Substantia nigra (tissue), 51 donors: ENCODE measurements at places on chromosomes 5 and 9.

DNA sequence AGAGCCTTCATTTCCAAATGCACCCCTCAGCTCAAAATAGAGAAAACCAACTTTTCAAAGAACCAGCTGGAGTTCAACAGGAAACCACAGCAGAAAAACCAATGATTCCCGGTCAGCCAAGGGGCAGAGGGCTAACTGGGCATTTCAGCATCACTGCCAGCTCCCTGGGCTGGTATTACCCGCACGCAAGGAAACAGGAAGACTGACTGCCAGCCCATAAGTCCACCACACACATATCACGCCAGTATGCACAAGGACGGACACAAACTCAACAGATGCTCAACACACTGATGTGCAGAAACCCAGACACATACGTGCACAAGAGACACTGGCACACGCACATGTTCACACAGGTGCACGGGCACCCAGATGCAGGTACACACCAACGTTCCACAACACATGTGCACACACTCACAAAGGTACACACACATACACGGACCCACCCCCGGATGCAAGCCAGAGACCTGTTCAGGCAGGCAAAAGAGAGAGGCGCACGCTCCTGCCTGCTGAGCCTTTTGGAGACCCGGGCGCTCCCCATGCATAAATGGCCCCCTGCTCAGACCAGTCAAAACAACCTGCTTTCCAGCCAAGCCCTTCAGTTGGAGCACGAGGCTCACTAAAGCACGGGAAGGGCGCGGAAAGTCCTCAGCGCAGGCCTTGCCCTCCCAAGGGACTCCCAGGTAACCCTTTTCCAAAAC is 2.1 kb downstream of the ADAMTS2 start:
- no peak for DNase-seq

GRCh38 chr5:107806271-107806670 is 135.5 kb upstream of the EFNA5 start:
- no peak for DNase-seq

DNA sequence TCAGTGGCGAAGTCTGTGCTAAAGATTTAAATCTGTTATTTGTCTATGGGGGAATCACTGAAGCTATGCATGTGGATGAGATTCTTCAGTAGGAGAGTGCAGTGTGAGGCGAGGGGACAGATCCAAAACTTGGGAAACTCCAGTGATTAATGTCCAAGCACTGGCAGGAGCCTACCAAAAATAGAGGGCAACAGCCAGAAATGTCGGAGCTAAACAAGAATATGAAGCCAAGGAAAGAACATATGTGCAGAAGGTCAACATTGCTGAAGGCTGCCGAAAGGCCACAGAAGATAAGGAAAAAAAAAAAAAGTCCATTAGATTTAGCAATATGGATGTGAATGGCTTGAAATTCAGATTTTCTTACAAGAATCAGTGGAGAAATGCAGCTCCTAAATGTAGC is 61.8 kb downstream of the C6 start:
- no peak for DNase-seq

GRCh38 chr9:135976531-135976930 is 15.4 kb upstream of the UBAC1 start:
- DNase-seq = no peak

DNA sequence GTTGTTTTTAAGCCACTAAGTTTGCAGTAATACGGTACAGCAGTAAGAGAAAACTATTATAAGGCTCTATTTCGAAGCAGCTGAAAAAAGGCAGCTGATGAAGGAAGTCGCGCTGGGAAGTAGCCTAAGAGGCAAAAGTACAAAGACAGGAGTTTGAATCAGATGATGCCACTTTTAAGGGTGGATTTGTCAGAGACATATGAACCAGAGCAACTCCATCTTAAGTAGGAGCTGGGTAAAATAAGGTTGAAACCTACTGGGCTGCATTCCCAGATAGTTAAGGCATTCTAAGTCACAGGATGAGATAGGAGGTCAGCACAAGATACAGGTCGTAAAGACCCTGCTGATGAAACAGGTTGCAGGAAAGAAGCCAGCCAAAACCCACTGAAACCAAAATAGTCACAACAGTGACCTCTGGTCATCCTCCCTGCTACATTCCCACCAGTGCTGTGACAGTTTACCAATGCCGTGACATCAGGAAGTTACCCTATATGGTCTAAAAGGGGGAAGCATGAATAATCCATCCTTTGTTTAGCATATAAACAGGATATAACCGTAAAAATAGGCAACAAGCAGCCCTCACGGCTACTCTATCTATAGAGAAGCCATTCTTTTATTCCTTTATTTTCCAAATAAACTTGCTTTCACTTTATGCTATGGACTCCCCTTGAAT is 91.8 kb upstream of the PRSS3 start:
- DNase-seq = no peak

DNA sequence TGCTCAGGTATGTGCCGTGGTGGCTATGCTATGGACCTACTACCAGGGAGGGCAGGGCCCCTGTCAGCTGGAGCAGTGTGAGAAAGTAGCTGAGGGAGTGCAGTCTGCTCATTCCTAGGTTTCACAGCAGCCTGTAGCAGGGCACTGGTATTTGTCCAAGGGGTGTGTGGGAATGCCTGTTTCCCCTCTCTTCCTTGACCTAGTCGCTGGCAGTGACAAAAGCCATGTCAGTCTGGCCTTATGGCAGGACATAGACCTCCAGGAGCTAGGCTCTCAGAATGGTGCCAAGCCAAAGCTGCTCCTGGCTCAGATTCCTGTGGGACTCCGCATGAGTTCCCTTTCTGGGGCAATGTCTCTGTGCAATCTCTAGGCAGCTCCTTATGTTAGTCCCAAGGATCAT is 253.9 kb upstream of the TYRP1 start:
- DNase-seq = no peak

DNA sequence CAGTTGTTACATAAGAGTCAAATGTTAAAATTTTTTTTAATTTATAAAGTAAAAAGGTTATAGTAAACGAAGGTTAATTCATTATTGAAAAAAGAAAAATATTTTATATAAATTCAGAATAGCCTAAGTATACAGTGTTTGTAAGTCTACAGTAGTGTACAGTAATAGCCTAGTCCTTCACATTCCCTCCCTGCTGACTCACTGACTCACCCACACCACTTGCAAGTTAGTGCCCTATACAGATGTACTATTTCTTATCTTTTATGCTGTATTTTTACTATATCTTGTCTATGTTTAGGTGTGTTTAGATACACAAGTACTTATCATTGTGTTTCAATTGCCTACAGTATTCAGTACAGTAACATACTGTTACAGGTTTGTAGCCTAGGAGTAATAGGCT is 57.6 kb downstream of the MAMDC2 start:
- DNase-seq = no peak

DNA sequence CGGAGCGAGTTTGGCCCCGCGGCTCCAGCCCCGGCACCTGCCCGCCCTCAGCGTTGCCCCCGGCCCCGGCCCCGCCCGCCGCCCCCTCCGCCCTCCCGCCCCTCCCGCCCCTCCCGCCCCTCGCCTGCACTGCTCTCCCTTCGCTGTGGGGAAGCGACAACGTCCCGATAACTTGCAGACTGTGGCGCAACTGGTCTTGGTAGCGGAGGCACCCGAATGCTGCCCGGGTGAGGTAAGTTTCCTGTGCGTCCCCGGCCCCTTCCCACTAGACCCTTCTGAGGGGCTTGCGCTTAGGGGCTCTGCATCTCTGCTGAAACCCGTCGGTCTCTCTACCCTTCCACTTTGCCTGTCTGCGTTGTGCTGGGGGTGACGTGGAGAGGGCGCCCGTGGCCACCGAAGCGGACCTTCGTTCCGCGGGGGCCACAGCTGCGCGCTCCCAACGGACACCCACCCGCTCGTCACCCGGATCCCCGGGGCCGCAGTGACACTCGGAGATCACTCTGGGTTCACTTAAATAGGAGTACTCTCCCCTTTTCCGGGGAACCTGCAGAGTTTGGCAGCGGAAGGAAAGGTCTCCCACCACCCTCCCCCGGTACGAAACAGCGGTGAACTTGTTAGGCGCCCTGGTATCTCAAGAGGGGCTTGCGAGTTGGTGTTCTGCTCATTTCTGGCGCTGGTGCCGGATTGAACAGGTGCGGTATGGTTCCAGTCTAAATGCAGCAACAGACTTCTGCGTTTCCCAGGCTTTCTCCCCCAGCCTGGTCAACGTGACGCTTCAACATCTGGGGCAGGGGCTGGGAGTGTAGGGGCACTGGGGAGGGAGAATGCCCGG is 707 bp downstream of the PIP5K1B start:
- no peak for DNase-seq

DNA sequence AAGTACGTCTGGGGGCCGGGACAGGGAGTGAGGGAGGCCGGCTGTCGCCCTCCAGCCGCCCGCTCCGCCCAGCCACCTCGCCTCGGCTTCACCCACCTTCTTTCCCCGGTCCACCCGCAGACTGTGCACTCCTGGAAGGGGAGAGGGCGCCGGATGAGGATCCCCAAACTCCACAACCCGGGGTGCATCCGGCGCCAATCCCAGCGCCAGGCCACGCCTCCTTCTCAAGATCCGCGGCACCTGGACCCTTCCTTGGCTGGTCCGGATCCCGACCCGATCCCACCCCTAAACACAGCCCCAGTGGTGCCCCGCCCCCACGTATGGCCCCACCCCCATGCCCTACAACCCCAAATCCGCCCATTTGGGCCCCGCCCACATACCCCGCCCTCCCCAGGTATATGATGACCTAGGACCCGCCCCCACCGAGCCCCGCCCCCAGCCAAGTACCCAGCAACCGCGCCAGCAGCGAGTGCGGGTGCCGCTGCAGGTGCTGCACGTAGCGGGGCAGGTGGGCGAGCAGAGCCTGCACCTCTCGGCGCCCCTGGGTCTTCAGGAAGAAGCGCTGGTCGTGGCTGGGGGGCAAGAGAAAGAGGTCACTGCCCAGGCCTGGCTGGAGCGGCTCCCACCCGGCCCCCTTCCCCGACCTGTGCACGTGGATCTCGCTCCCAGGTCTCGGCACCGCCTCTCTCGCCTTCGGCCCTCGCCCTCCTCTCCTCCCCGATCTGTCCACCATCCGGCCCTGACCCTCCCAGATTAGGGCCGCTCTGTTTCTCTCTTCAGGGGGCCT is 3.2 kb downstream of the PIP5KL1 start:
- no peak for DNase-seq

GRCh38 chr5:17203329-17204132 is 13.9 kb upstream of the BASP1 start:
- DNase-seq = no peak

- DNase-seq = no peak
Observed at GRCh38 chr9:74147906-74148305, 349.2 kb upstream of the RORB start.

- no peak for DNase-seq
Observed at GRCh38 chr5:139851558-139851957, 56.0 kb downstream of the PSD2 start.

DNA sequence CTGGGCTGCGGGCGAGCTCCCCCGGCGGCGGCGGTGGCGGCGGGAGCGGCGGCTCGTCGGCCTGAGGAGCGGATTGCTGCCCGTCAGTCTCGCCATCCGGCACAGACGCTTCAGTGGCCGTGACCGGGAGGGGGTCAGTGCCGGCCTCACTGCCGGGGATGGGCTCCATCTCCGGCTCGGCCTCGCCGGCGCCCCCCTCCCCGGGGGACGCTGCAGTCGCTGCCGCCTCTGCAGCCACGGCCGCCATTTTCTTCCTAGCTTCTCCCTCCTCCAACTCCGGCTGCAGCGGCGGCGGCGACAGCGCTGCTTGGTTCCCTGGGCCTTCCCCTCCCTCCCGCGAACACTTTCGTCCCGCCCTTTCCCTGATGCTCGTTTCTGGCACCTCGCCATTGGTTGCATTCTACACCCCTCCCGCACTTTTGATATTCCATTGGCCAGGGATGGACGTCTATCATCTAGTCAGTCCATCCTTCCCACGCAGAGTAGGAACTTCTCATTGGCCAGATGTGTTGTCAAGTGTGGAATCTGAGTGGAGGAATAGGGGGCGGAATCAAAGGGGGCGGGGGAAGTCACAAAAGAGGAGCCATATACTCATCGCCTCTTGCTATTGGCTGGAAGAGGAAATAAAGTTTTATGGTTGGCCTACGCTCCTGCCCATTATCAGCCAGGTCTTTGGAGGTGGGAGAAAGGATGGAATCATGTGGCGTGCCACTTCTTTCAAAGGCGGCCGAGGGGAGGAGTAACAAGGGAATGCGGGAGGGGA is at the start of gene PWWP2A:
Gene PWWP2A (minus strand): TSS at position 309 of the 763 bp plus-strand sequence. CDS start 62 bp downstream, at position 247.
- peak; percentile 100 for DNase-seq

DNA sequence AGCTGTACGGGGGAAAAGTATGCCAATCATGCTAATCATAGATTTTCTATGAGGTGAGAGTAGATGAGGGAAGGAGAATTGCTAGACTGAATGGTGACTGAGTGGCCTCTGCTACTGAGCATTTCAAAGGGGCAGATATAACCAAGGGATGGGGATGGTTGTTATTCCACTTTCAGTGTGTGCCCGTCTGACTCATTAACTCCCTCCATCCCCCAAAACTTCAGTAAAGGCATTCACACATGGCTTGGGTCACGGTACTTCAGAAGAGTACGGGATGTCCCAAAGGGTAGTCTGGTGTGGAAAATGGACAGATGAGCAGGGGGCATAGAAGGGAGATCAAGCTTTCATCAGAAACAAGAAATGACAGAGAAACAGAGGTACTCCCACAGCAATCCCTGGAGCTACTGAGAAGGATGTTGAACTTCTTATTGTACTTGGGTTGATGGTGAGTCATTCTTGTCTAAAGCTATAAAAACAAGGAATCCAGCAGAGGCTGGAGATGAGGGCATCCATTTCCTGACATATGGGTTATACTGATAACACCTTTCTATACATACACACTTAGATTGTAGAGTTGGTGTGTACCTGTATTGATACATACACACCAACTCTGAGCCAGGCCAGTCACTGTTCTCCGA is 8.9 kb upstream of the TLE4 start:
- DNase-seq = no peak

DNA sequence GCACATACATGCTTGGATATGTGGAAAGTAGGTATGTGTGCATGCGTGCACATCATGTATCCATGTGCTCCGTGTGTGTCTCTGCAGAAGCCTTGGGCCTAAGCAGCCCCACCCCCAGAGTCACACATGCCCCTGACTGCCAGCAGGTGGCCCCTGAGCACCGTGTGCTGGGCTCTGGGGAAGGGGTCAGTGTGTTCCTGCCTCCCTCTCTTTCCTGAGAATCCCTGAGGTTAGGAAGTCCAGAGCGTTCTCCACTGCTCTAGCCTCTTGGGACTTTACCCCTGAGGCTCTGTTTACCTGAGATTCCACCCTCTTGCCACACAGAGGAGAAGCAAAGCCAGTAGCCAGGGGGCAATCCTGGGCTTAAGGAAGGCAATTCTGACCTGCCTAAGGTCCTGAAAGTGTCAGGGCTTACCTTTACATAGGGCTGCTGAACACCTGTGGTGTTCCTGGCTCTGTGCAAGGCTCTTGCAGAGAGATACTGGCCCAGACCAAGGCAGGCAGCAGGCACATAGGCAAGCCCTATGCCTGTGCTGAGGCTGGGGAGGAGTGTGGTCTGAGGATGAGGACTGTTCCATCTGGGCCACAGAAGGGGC is 207.3 kb downstream of the TMEM38B start:
- DNase-seq = peak; percentile 22
